ENCODE measurements at places on chromosomes 1 and 21. TPM values are rescaled to one million over a fixed set of nuclear protein-coding genes. Genes with fewer than 3 reads are reported as not detected.

GRCh38 chr1:217493290-217493689 lies 137.6 kb downstream of the GPATCH2 start:
- DNase-seq, result no peak

GRCh38 chr1:23451441-23451840 lies 26.9 kb upstream of the TCEA3 start:
- no peak for DNase-seq

DNA sequence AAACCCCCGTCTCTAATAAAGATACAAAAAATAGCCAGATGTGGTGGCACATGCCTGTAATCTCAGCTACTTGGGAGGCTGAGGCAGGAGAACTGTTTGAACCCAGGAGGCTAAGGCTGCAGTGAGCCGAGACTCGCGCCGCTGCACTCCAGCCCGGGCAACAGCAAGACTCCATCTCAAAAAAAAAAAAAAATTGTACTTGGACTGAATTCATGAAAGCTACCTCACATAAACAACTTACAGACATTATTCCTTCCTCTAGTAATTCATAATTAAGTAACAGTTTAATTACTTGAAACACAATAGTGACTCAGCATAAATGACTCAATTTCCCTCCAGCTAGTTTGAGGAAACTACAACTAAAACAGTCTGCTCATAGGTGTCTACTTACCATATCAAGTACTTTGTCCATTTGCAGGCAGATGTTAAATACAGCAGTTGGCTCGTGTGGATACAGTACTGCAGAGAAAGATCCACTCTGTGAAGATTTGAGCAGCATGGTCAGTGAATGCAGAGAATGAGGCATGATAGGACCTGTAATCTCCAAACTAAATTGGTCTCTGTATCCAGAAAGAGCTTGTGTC lies 9.4 kb downstream of the DONSON start:
- no peak for DNase-seq

The A3GALT2 gene
- not detected for polyA plus RNA-seq

DNA sequence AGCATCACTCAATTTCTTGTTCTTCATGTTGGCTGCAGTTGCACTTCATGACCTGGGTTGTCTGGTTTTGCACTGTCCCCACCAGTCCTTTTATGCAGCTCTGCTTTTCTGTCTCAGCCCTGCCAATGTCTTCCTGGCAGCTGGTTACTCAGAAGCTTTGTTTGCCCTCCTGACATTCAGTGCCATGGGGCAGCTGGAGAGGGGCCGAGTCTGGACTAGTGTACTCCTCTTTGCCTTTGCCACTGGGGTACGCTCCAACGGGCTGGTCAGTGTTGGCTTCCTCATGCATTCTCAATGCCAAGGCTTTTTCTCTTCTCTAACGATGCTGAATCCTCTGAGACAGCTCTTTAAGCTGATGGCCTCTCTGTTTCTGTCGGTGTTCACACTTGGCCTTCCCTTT lies 6.6 kb downstream of the PIGV start:
- no peak for DNase-seq

DNA sequence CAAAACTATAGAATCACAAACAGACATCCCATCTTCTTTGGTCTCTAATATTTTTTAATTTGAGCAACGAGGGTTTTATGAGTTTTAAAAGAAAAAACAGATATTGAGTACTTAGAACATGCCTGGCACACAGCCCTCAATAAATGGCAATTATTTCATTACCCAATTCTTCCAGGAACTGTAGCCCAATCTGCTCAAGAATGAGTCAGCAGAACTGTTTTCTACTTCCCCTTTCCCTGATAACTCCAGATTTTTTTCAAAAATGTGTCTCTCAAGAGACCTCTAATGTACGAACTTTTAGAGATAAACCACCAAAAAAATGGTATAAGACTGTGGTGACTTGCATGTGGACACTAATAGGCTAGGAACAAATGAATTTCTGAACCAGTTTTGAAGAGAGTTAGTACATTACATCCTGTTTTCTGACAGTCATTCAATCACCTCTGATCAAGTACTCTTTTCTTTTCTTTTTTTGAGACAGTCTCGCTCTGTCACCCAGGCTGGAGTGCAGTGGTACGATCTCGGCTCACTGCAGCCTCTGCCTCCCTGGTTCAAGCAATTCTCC lies 11.5 kb downstream of the ABL2 start:
- no peak for DNase-seq

GRCh38 chr1:86704972-86705664 lies 742 bp downstream of the SH3GLB1 start:
- DNase-seq, result peak; percentile 77

The RCSD1 gene
- 0.03 TPM for polyA plus RNA-seq

The KRTAP19-3 gene
- not detected for polyA plus RNA-seq

The LCE1D gene
- polyA plus RNA-seq, result not detected

- DNase-seq, result no peak
Observed at GRCh38 chr1:221983444-221983843, 241.6 kb upstream of the DUSP10 start.

The KCNA3 gene
- polyA plus RNA-seq, result not detected

DNA sequence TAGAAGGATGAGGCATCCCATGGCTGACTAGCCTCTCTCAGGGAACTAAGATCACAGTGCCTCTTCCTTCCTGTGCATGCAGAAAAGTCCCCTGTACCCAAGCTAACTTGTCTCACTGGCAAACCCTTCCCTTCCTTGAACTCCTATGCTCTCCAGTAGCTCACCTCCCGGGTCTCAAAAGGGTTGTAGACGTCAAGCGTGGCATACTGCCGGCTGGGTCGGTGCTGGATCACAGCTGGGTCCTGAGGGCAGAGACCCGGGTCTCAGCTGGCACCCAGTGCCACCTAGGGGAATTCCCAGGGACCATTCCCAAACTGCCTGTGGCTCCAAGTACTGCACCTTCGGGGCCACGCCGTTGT lies 688 bp downstream of the SCAMP3 start:
- DNase-seq, result no peak

GRCh38 chr1:231591466-231591865 lies 35.1 kb upstream of the DISC1 start:
- DNase-seq, result no peak

The KCNH1 gene
- polyA plus RNA-seq, result 0.08 TPM

DNA sequence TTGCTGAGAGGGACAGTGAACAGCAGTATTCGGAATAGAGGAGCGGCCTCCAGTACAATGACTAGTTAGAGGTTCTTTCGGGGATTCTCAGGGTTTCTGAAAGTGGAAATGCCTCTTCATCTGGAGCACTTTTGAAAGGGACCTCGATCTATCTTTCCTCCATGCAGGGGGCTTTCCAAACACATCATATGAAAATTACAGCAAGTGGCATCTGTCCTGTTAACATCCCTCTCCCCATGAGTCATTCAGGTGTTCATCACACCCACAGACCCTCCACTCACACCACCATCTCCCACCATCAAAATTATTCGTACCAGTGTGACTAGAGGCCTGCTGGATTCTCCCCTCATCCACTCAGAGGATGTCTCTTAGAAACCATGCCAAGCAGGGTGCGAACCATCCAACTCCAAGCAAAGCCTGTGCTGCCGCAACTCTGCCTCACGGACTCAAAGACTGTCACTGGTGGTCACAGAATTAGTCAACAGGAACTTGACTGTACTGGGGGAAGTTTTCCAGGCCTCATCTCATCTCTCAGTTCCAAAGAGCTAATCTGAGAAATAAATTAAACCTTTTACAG lies 211.1 kb downstream of the MRPL39 start:
- no peak for DNase-seq

- no peak for DNase-seq
Observed at GRCh38 chr1:39640861-39641260, 1.4 kb upstream of the HEYL start.

GRCh38 chr1:9340864-9341263 lies 48.2 kb downstream of the SPSB1 start:
- DNase-seq, result no peak

- DNase-seq, result peak; percentile 85
Observed at GRCh38 chr21:36419996-36420395, 34.8 kb downstream of the CHAF1B start.

The RPL22 gene
- polyA plus RNA-seq, result 151 TPM

DNA sequence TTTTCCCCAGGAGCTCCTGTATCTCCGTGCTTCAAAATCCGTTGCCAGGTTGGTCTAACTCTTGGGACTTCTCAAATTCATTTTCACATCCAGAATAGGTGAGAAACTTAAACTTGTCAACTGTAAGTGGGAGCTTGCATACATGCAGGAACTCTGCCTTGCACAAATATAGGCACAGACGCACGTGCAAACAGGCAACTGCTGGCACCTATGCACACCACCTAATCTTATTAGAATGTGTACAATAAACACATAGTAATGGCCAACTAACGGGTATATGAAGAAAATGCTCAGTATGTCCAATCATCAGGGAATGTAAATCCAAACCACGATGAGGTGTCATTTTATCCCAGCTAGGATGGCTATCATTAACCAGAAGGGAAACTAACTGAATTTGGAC lies 22.6 kb upstream of the FCGR2A start:
- no peak for DNase-seq

- no peak for DNase-seq
Observed at GRCh38 chr21:17085707-17086106, 427.1 kb upstream of the CXADR start.

- DNase-seq, result no peak
Observed at GRCh38 chr1:181206979-181207790, 118.7 kb downstream of the IER5 start.

The TMEM59 gene
- 314 TPM for polyA plus RNA-seq

All from SK-N-SH (cell line).